ENCODE measurements at places on chromosomes 13 and 19.

DNA sequence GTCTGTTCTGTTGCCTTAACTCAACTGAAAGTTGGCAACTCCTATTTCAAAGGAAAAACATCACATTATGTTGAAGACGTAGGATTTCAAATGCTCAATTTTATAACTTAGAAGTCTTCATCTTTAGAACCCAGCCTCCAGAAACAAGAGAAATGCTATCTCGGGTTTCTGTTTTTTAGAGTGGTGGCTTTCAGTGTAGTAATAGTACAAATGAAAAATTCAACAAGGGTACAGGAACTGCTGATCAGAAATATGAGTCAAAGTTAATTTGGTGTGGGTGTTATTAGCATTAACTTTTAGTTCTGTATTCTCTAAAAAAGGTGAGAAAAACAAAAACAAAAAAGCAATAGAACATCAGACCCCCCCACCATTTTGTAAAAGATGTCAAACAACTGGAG is 56.6 kb upstream of the FLT1 start:
- no peak for DNase-seq

DNA sequence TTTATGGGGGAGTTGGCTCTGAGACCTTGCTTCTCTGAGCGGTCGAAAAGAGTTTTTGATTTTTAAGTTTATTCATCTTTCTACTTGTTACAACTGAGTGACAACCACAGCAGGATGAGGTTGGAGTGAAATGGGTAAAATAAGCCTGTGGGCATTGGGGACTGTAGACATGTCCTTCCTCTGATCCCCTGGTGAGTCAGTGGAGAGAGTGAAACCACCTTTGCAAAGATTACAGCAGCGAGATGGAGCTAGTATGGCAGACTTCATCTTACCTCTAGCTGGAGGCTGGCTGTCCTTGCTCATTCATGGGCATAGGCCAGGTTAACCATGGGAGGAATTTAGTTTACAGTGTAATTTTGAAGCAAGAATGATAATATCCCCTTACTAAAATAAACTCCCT is 30.9 kb upstream of the PSG9 start:
- no peak for DNase-seq

DNA sequence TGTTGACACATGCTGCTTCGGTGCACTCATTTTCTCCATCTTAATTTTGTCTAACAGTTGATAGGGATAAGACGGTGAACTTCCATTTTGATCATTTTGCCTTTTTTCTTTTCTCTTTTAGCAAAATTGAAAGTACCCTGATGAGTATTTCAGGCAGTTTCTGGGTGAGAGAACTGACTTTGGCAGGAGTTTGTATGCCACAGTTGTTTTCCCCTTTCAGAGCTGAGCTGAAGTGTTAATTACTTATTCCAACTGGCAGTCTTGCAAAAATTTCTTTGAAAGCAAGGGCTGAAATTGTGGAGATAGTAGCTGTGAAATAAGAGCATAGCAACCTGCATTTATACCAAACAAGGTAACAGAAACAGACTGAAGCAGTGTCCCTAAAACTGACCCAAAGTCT is 180.2 kb downstream of the SLITRK5 start:
- DNase-seq: no peak

DNA sequence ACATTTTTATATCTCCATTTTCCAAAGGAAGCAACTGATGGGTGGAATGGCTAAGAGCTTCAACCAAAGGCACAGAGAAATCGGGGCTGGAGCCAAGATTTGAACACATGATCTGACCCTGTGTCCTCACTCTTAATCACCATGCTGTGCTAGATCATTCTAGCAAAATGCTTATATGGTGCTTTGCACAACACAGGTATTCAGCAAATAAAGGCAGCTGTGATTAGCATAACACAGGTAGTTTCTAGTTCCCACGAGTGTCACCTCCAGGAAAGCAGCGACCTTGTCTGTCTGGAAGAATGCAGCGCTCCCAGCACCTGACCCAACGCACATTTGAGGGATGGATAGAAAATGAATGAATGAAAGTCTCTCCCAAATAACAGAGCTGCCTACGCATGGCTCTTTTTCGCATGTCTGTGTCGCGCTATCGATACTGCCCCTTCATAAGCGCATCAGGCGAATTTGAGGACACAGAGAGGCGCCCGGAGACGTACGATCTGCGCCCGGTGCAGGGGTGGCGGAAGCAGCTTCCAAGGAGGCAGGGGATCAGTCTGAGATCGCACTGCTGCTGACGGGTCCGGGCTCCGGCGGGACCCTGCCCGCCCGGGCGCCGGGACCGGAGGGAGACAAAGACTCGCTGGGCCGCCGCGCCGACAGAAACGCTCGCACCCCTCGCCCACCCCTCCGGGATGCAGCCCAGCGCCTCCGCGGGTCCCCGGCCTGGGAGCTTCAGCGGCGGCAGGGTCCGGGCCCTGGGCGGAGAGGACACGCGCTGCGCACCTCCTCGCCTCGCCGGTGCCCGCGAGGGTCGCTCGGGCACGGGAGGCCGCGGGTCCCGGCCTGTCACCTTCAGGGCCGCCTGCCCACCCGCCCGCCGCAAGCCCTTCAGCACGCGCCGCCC is 609 bp downstream of the EPS15L1 start:
- no peak for DNase-seq

GRCh38 chr19:33390101-33390907 is 16.8 kb downstream of the CEBPG start:
- peak; percentile 91 for DNase-seq
